ENCODE measurements at places on chromosomes 5 and 9.

- DNase-seq = no peak
Observed at GRCh38 chr5:124806026-124806372, 59.6 kb upstream of the ZNF608 start.

DNA sequence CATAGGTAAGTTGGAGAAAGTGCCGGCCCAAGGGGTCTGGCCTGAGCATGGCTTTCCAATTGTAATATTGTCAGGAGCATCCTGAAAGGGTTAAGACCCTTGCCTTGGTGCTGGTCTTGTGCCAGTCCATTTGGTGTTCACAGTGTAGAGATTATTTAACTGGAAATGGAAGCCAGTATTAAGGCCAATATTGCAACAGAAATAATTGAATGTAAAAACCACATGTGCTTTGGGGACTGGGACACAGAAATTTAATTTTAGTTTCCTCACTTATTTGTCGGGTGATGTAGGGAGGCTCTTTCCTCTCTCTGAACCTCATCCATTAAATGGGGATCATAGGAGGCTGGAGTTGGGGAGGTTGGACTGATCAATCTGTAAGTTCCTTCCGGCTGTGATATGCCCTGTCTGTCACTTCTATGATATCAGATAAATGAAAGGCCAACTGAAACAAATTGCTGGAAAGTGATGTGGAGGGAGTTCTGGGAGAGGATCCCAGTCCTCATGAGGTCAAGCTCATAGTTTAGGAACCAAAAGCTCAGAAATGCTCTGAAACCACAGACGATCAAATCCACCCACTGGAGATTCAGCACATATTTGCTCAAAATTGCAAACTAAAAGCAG, 54.8 kb upstream of the COL15A1 start:
- DNase-seq = no peak

- DNase-seq = no peak
Observed at GRCh38 chr5:166188501-166189325, 2102.7 kb upstream of the WWC1 start.

GRCh38 chr5:1315709-1316587, 21.1 kb upstream of the TERT start:
- DNase-seq = no peak

DNA sequence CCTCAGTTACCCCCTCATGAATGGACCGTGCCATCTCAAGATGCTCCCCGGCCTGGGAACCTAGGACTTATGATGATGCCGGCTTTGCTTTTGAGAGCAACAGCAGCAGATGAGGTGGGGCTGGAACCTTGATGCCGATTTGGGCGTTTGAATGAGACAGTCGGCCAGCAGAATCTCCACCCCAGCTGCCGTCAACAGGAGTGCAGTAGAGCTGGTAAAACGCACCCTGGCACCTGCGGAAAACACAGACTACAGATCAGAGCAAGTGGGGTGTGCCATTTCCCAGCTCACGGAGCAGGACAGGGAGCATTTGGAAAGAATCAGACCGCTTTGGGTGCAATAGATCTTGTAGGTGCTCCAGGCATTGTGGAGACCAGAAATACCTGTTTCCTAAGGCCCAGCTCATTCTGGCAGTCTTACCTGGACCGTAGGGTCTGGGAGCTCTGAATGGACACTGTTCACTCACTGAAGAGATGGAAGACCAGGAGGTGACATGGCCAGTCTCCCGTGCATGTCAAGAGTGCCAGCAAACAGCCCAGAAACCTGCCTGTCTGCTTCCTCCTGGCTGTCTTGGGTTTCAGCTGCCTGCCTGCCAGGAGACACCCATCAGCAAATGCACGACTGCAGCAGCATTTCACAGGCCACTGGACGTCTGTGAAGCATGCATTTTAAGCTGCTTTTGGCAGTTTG, 317.7 kb upstream of the IRX4 start:
- DNase-seq = no peak

GRCh38 chr5:123916345-123917121, 404.6 kb downstream of the CSNK1G3 start:
- DNase-seq = no peak

DNA sequence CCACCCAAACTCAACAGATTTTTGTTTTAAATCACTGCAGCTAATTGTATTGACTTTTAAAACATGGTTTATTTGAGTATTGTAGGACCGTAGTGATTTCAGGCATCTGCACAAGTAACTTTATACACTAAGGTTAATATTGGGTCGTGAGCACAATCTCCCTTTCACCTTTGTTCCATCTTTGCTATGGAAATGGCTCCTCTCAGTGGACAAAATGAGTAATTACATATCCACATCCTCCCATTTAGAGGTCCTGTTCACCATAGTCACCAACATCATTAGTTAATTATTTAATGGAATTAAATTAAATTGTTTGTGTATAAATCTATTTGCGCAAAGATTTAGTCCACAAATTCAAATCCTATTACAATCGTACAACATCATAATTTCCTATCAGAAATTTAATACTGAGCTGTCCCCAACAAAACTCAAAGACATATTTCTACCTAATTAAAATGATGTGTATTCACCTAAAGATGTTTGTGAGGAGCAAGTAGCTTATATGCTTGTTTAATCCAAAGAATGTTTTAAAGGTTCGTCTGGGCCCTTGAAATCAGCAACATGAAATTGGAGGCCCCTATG, 173.0 kb upstream of the DAPK1 start:
- no peak for DNase-seq

GRCh38 chr5:54529565-54529964, 12.0 kb downstream of the SNX18 start:
- no peak for DNase-seq

- no peak for DNase-seq
Observed at GRCh38 chr5:173016598-173017046, 33.1 kb downstream of the ATP6V0E1 start.

- no peak for DNase-seq
Observed at GRCh38 chr5:9761706-9762105, 131.6 kb upstream of the TAS2R1 start.

- no peak for DNase-seq
Observed at GRCh38 chr5:80318212-80318611, 1.6 kb upstream of the SPZ1 start.

DNA sequence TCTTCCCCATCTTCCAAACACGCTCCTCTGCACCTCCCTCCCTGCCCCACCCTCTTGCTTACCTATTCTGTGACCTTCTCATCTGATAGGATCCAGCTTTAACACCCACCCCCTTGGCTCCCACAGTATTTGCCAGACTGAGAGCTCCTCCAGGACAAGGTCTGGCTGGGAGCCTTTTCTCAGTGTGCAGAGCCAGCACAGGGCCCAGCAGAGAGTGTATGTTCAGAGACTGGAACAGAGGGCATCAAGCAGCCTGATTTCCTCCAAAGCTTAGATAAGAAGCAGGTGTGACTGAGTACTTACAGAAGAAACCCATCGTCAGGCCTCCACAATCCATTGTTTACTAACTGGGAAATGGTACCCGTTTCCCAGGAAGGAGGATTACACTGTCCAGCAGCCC, 26.6 kb downstream of the LHX6 start:
- no peak for DNase-seq

- DNase-seq = no peak
Observed at GRCh38 chr5:127254729-127255284, 35.8 kb upstream of the MEGF10 start.

GRCh38 chr9:25513509-25514033, 164.7 kb downstream of the TUSC1 start:
- DNase-seq = no peak

GRCh38 chr5:2901511-2901910, 150.0 kb upstream of the IRX2 start:
- DNase-seq = no peak

DNA sequence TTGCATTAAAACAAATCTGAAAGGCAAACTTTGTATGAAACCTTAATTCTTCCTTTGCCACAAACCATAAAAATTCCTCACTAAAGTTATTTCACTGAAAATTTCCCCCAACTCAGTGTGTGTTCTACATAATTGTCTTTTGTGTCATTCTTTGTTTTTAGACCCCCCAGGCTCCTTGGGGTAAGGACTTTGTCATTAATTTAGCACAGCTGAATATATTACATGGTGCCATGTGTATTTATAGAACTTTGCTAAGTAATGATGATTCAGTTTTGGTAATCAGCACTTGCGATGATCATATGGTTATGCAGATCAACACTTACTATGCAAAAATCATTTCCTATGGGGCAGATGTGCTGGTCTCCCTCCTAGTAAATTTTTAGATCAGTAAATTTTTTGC, 712.1 kb upstream of the MEF2C start:
- no peak for DNase-seq

DNA sequence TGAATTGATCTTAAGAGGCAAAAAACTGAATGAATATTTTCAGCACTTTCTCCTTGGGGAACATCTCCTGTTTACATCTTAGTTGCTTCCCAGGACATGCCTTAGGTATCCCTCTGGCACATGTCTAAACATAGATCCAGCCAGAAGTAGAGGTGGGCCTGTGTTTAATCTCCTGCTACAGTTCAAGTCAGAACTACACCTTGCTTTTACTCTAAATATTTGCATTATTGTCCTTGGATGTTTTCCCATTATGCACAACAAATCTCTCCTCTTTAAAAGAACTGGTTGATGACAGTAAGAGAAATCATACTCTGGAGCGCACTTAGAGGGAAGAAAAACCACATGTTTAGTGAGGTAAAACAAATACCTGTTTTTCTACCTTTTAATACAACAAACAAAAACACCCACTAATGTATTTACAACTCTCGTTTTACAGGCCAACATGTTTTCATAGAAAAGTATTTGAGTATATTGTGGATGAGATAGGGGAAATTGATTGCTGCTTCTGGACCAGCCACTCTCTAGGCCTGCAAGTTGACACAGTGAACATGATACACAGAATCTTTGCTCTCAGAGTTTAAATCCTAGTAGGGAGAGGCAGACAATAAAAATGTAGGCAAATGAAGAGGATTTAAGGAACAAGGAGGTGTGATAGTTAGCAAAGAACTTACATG, 32.3 kb downstream of the TNFAIP8 start:
- no peak for DNase-seq

DNA sequence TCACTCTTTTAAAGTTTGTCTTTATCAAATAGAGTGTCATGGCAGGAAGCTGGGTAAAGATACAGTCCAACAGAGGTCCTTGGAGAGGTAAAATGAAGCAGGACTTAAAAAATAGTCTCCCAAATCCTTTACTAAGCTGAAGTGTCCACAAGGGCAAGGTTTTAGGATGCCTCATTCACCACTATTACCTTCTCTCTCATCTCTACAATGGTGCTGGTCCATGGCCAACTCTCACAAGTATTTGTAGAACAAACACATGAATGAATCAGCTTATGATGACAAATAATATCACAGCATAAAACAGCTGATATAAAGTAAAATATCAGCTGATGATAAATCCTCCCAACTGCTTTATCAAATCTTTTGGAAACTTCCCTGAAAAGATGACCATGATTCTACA, 162.3 kb upstream of the ZNF462 start:
- DNase-seq = no peak

DNA sequence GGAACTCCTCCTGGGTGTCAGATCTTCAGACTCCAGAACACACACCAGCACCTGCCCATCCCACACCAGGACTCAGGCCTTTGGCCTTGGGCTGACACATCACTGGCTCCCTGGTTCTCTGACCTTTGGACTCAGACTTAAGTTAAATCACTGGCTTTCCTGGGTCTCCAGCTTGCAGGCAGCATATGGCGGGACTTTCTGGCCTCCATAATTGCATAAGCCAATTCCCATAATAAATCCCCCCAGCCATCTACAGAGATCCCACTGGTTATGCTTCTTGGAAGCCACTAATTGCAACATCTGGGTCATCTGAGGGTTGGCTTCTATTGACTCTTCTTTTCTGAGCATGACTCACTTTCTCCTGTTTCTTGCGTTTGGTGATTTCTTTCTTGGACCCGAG, 80.3 kb upstream of the SARDH start:
- no peak for DNase-seq

GRCh38 chr5:57455511-57456455, 26.8 kb downstream of the ACTBL2 start:
- no peak for DNase-seq
